ENCODE measurements at places on chromosomes 2 and 18.

DNA sequence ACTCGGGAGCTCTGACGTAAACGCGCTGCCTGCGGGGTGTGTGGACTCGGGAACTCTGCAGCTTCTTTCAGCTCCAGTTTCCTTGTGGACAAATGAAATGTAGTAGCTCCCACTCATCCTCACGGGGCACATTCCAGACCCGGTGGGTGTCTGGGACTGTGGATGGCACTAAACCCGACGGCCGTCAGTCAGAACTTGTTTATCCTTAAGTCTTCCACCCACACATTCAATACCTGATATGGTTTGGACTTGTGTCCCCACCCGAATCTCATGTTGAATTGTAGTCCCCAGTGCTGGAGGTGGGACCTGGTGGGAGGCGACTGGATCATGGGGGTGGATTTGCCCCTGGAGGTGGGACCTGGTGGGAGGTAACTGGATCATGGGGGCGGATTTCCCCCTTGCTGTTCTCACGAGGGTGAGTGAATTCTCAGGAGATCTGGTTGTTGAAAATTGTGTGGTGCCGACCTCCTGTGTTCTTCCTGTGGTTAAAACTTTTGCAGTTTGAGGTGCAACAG lies 81.2 kb upstream of the SNTG2 start:
- no peak for DNase-seq

GRCh38 chr18:61464551-61465142 lies 131.4 kb downstream of the CDH20 start:
- DNase-seq = no peak

DNA sequence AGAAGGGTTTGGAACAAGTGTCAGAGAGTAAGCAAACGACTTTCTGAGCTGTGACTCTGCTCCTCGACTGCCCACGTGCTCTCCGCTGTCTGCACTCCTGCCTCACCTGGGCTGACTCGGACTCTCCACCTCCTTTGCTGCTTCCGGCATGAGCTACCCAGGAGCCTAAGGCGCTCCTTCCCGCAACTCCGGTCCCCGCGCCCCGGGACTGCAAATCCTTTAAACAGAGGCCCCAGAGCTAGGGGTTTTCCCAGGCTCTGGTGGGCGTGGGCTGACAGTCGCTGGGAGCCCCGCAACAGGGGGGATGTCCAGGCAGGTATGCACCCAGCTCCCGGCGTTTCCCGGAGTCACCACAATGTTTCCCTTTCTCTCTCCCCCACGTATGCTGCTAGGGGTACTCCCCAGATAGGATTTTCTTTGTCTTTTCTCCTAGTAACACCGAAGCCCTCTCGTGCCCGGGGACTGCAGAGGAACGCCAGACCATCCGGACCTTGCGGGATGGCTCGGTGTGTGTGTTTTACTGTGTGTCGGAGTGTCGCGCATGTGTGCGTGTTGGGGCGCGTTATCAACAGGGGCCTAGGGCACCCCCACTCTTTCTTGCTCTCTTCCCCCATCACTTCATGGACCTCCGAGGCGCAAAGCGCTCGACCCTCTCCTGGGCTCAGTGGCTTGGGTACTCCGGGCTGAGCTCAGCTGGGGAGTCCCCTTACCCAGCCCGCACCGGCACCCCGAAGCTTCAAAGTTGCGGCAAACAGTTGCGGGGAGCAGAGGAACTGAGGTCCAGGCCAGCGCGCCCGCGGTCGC lies 691 bp upstream of the THSD7B start:
- no peak for DNase-seq

GRCh38 chr2:215002500-215002899 lies 135.9 kb downstream of the ABCA12 start:
- no peak for DNase-seq

DNA sequence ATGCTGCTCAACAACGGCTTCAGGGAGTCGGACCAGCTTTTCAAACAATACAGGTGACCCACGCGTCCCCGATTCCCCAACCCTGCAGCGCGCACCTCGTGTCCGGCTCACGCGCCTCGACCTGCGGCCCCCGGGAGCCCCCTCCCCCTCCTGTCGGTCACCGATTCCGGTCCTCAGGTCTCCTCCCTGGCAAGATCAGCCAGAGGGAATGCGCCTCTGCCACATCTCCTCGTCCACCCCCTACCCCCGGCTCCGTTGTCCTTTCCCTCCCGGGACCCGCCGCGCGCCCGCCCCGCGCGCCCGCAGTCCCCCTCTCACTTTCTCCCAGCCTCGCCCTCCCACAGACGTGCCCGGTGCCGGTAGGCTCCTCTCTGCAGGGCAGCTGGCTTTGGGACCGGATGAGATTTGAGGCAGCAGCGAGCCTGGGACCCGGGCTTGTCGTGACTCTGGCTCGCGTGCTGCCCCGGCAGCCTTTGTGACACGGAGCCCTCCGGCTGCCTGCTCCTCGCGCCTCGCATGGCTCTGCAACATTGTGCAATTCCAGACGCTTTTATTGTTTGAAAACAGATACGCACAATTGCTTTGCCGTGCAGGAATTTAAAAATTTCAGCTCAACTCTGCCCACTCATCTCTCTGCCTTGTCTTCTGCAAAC lies 558 bp downstream of the TTC39C start:
- DNase-seq = no peak

- no peak for DNase-seq
Observed at GRCh38 chr2:240784629-240785423, 35.2 kb downstream of the KIF1A start.

GRCh38 chr2:24813691-24814137 lies 20.5 kb downstream of the CENPO start:
- DNase-seq = no peak

DNA sequence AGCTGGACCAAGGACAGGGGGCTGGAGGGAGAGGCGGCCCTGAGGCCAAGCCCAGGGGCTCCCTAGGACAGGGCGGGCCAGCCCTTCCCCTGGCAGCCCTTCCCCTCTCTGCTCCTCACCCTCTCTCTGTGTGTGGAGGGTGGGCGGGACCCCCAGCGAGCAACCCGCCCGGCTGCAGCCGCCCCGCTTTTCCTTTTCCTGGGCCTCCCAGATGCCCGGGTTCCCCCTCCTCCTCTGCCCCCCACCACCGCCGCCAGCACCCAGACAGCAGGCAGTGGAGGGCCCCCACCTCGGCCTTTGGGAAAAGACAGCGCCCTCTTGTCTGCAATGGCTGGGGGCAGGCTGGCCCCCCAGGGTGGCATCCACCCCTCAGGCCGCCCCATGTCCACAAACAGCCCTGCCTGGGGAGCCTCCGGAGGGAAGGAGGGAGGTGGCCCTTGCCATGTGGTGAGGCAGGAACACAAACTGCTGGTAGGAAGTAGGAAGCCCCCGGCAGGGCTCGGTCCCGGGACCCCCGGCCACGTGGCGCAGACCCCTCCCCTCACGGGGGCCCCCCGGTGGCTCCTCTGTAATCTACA lies 135.1 kb upstream of the CTDP1 start:
- no peak for DNase-seq

DNA sequence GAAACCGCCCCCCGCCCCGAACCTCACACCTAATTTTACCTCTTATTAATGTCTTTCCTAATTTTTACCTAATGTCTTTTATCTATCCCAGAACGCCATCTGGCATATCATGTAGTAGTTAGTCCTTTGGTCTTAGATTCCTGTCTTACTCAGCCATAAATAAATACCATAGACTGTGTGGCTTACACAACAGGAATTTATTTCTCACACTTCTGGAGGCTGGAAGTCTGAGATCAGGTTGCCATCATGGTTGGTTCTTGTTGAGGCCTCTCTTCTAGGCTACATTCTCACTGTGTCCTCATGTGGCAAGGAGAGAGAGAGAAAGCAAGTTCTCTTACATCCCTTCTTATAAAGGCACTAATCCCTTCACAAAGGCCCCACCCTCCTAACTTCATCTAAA lies 46.8 kb downstream of the RHBDD1 start:
- no peak for DNase-seq

DNA sequence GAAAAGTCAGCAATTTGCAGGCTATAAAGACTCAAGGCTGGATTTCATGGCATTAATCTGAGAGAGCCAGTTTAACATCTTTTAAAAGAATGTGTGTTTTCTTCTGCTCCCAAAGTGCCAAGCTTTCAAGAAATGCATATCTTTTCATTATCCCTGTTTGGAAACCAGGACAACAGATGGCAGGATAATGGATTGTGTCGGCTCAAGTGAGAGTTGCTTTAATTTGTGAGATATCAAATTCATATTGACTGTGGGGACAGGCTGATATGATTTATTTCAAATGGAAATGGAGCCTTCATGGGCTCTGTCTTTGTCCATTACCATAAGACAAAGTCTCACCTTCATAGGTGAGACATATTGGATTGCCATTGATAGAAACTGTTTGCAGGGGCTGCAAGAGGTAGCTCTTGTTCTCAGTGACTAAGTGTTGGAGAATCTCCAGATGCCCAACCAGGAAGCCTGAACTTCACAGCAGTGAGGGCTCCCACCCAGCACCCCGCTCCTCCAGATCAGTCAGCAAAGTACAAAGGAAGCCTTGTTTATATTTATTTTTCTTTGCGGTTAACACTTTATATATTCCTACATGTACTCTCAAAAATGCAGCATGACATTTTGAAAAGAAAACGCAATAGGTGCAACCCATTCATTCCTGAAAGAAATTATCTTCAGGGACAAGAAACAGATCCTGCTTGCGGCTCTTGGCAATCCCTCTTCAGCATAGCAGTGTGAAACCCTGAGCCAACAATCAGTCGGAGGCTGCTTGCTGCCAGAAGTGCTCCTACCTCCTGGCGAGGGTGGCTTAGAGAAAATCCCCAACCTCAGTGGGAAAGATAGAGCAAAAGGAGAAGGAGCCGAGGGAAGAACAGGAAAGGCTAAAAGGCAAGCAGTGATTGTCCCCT lies 65.8 kb upstream of the ATL2 start:
- no peak for DNase-seq

- DNase-seq = no peak
Observed at GRCh38 chr2:240136671-240137292, 677 bp upstream of the COPS9 start.

DNA sequence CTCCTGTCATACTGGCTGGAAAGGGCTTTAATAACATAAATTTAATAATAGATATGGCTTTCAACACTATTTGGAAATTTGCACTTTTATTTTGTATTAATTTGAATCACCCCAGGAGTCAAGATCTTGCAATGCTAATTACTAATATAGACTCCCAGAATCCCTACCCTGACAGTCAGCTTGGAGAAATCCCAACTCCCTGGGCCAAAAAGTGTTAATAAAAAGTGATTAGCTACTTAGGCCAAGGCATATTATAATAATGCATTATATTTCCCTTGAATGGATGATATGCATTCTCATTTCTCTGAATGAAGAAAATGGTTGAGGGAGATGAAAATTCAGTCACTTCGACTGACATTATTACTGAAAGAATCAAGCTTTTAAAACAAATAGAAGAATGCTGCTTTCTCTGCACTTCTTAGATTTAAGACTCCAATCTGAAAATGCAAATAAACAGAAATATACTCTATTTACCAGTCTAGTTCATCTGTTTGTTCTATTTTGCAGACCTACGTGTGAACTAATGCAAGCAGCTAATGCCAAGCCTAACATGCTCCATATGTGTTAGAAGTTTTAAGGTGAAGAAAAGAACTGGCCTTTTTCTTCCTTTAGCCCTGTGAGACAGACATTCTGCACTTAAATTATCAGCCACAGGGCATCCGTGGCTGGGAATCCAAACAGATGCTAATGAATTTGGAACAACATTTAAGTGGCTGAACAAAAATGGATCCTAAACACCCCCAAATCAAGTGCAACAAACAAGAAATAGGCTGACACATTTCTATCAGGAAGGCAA lies 33.9 kb upstream of the INSIG2 start:
- no peak for DNase-seq

DNA sequence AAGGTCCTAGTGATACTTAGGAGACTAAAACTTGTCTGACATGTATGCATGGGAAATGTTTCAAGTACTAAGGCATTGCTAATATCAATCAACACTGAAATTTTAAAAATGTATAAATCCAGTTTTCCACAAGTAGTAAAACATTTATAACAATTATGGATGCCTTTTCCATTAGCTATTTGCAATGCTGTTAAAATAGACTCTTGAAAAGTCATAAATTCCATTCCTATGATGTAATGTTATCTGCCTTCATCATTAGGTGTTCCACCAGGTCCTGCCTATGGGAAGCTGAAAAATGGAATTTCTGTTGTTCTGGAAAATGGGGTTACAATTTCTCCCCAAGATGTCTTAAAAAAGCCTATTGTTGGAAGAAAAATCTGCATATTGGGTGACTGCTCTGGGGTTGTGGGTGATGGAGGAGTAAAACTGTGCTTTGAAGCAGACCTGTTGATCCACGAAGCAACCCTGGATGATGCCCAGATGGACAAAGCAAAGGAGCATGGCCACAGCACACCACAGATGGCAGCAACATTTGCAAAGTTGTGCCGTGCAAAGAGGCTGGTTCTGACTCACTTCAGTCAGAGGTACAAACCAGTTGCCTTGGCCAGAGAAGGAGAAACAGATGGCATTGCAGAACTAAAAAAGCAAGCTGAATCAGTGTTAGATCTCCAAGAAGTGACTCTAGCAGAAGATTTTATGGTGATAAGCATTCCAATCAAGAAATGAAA lies 18.7 kb downstream of the ELAC1 start:
- DNase-seq = no peak

DNA sequence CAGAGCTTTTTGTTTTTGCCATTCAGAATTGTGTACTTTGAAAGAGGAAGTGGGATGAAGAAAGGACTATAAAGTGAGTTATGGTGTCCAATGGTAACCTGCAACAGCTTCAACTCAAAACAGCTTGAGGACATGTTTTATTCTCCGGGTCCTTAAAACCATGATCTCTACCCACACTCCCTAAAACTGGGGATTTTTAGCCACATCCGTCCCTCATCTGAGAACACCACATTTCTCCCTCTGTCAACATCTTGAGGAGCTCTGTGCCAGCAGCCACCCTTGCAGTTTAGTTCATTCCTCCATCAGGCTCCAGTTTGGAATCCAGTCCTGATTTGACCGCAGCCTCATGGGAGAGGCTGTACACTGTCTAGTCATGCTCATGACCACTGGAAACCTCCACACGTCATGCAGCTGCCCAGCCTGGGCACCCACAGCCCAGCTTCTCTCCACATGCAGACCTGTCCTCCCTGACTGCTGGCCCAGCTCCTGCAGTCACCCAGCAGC lies 62.6 kb downstream of the C18orf63 start:
- no peak for DNase-seq

DNA sequence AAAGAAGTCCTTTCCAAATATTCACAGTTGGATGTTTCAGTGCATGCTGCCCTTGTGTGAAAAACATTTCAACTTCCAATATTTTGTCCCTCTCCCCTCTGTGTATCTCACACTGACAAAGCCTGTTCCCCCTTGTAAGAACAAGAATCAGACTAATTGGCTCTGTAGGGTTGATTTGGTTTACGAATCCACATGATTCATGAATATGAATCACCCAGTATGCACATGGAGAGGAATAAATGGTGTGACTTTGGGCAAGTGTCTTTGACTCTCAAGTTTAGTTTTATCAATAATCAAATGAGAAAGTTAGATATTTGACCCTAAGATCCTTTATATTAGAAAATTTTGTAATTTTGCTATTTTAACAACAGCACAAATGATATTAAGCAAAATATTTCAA lies 9.3 kb upstream of the CDH20 start:
- no peak for DNase-seq

DNA sequence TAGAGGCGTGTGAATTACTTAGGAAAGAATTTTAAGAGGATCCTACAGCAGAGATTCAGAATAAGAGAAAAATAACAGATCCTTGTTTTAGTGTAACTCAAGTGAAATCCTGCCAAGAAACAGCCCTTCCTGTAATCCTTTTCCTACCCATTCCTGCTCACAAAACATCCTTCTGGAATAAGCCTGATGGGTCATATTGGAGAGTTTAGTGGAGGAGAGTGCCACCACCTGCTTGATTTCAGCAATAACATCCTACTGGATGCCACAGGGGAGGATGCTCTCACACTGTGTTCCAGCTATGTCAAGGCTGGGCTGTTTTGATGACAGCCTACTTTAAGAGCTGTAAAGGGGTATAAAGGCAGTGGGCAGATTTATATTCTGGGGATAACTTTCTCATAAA lies 54.8 kb upstream of the CCDC178 start:
- DNase-seq = no peak

All from nucleus accumbens (tissue), 56 donors.